ENCODE measurements at places on chromosomes 4 and X.

GRCh38 chrX:57915680-57916079 lies 5.4 kb upstream of the ZXDA start:
- DNase-seq: no peak

DNA sequence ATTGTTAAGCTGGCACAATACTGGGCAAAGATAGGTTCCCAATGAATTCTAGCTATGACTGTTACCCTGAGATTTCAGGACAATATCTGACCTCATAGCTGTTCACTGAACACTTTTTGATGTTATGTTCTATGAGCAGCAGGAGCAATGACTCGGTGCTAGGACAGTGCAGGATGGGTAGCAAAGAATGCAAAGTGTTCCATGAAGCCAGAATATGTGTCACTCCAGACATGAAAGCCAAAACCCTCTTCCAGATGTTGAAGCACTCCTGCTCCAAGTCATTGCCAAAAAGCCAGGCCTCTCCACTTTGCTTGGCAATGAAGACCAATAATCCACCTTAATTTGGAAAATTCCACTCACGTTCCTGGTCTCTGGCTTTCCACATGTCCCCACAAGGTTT lies 300.9 kb upstream of the CPEB2 start:
- DNase-seq: no peak

DNA sequence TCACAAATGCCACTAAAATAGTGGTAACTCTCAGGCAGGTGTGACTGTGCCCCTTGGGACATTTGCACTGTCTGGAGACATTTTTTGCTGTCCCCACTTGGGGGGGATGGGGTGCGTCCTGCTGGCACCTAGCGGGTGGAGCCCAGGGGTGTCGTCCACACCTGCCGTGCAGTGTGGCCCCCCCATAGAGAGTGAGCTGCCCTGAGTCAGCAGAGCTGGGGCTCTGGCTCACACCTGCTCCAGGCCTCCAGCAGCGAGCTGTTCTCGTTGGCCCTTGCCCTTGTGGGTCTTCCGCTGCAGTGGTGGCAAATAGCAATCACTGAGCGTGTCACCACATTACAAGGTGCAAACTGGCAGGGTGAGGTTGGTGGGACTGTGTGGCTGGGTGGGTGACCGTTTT lies 64.6 kb downstream of the CLDN34 start:
- DNase-seq: no peak

GRCh38 chr4:42329421-42329820 lies 67.9 kb upstream of the SHISA3 start:
- no peak for DNase-seq

DNA sequence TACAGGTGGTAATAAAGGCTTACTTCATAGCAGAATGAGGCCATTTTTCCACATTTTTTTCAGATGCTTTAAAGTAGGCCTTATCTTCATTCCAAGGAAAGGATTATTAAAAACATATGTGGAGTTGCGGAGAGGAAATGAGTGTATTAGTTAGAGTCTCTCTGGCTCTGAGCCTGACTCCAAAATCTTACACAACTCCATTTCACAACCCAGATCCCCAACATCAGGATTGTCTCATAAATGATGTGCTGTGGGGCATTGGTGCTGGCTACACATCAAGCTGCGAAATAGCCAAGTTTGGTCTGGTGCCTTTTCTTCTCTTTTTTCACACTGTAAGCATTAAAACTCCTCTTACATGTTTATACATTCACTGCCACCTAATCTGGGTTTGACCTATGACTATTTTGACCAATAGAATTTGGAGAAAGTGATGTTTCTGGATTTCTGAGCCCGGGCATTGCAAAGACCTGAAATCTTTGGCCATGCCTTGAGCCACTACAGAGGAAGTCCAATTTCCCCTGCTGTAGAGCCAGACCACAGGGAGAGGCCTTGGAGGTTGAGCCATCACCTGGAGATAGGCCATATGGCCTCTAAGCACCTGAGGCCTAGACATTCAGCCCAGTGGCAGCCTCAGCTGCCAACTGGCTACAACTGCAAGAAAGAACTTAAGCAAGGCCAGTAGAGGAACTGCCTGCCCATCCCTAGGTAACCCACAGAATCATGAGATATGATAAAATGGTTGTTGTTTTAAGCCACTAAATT lies 16.7 kb upstream of the SOD3 start:
- DNase-seq: no peak

- DNase-seq: no peak
These were observed 14.1 kb downstream of the ENPEP start for GRCh38 chr4:110489901-110490508.

DNA sequence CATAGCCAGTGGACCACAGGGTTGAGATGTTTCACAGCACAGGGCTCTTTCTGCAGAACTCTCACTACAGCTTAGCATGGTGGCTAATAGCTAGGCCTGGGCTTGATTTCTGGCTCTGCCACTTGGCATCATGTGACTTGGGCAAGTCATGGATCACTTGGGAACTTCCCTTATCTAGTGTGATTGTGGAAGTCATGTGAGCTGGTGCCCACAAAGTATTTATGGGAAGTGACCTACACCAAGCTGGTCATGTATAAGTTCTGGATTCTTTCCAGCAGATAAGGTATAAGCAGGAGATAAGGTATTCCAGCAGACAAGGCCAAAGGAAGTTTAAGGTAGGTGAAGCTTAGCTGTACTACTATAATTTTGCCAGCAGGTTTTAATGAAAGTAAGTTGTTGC lies 61.0 kb downstream of the REELD1 start:
- no peak for DNase-seq

- no peak for DNase-seq
These were observed 1.7 kb downstream of the MAGEC3 start for GRCh38 chrX:141839856-141840255.

- DNase-seq: no peak
These were observed 710.7 kb downstream of the STPG2 start for GRCh38 chr4:97432551-97432950.

- no peak for DNase-seq
These were observed 1.9 kb downstream of the FAM114A1 start for GRCh38 chr4:38869511-38869910.

- no peak for DNase-seq
These were observed 29.6 kb upstream of the ERVMER34-1 start for GRCh38 chr4:52780617-52781354.

DNA sequence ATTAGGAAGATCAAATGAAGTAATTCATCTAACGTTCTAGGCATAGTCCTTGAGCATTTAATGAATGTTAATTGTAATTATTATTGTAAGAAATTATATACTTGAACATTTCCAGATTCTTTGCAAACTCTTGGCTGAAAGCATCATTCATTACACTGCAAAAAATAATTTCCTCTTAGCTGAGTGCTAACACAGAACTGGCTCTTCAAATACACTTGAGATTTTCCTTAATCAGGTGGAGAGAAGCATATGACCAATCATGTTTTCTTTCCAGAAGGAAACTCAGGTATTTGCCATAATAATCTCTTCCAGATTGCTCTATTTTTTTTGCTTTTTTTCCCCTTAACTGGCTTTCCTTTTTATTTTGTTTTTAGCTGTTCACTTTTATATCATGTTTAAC lies 42.5 kb downstream of the SLC39A8 start:
- DNase-seq: no peak
